ENCODE measurements at places on chromosomes 5 and 9.

DNA sequence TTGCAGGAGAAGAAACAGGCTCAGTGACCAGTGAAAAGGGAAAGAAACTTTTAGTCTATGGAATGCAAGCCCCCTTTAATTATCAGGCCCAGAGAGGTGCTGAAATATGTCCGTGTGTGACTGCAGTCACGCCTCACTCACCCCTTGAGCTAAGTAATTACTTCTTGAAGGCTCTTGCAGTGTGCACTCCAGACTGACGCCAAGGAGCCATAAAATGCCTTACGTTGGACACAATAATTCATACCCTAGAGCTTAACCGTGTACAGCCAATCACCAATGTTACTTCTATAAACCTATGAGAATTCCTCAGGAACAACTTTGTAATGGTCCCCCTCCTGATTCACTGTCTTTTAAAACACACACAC lies 242.2 kb downstream of the SYK start:
- no peak for DNase-seq

DNA sequence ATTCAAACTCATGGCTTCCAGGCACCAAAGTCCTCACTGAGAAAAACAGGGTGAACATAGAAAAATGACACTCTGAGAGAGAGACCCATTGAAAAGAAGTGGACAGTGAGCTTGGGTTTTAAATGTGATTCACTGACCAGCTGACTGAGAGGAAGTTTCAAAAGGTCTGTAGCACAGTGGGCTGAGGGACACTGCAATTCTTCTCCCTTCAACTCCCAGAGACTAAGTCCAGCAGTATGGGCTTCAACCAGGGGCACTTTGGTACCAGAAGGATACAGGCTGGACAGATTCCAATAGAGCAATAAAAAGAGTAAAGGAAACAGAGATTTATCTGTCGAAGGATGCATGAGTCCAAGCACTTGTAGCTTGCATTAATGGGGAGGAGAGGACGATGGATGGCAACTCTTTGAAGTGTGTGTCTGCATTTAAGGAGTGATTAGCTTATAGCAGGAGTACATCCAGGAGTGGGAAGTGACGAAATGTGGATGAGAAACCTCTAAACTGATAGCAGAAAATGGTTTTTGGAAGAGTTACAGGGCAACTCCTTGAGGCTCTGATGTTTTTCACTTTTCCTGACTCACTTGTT lies 117.0 kb upstream of the ANKRD55 start:
- DNase-seq = no peak

DNA sequence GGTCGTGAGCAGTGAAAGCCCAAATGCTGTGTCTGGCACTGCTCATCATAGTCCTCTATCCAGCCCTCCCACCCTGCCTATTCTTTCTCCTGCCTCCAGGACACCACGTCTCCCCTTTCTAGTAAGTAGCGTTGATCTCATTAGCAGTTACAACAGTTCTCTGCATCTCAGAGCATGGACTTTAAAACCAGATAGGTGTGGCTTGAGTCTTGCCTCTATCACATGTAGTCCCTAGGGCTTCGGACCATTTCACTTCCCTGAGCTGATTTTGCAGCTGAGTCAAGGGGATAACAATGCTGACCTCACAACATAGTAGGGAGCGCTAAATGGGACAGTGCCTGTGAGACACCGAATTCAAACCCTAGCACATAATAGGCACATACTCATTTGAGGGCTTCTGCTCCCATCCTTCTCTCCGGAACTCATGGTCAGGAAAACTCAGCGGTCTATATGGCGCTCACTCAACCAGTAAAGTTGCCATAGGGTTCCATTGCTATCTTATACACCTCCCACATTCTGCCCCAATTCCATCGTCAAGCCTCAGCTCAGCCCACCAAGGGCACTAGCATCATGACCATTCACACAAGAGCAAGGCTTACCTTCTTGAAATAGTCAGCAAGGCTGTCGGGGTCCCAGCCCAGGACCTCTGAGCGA lies 515 bp downstream of the LCP2 start:
- DNase-seq = no peak

DNA sequence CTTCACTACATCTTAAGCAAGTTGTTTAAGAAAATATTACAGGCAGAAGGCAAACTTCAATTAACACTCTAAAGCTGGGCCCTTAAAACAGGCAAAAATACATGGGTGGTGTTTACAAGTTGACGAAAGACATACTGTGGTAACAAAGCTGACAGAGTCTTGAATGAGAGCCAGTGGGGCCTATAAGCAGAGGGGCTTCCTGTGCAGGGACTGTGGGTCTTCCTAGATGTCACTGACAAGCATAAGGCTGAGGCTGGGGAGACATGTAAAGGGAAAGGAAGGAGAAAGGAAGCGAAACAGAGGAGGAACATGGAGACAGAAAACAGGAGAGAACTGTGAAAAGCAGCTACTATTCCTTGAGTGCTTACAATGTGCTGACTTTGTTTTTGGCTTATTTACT lies 308.0 kb upstream of the RPS23 start:
- DNase-seq = no peak

DNA sequence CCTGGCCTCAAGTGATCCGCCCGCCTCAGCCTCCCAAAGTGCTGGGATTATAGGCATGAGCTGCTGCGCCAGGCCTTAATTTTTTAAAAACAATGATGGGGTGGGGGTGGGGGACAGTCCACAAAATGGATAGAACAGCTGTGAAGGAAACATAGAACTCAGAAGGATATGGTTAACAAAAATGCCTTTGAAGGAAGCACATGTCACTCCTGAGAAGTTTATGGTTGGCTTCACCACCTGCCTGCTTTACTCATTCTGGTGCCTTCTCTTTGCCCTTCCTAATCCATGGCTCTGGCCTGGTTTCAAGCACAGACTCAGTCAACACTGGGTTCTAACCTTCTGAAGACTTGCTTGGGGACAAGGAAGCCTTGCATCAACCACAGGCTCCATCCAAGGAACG lies 10.3 kb downstream of the BAG1 start:
- no peak for DNase-seq

DNA sequence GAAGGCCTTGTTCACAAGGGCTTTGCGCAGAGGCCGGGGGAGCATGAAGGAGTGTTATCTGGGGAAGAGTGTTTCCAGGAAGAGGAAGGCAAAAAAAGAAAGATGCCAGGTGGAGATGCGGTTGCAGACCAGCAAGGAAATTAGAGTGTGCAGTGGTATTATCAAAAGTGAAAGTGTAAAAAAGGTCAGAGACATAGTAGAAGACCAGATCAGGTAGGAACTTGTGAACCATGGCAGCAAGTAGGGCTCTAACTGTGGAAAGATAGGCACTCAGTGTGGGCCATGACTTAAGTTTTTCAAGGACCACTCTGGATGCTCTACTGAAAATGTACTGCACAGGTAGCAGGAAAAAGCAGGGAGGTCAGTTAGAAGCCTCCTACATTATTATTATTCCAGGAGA lies 90.1 kb upstream of the SPOCK1 start:
- DNase-seq = no peak

- no peak for DNase-seq
These were observed 408.1 kb upstream of the ZNF608 start for GRCh38 chr5:125154301-125155110.
